ENCODE measurements at places on chromosomes 2 and 18. TPM values are rescaled to one million over a fixed set of nuclear protein-coding genes. Genes with fewer than 3 reads are reported as not detected.

The GALNT13 gene
- total RNA-seq, result not detected

- H3K27me3 ChIP-seq, result peaks cover 22% of the 10 kb centered on the region
- peaks cover 7% of the 10 kb centered on the region for H3K36me3 ChIP-seq
- no peak overlapping the region for H3K27ac ChIP-seq
- peaks cover 16% of the 10 kb centered on the region for H3K4me1 ChIP-seq
- no peak for DNase-seq
- H3K4me3 ChIP-seq, result no peak overlapping the region
These were observed 4.4 kb downstream of the ANKRD29 start for GRCh38 chr18:23658285-23658684.

DNA sequence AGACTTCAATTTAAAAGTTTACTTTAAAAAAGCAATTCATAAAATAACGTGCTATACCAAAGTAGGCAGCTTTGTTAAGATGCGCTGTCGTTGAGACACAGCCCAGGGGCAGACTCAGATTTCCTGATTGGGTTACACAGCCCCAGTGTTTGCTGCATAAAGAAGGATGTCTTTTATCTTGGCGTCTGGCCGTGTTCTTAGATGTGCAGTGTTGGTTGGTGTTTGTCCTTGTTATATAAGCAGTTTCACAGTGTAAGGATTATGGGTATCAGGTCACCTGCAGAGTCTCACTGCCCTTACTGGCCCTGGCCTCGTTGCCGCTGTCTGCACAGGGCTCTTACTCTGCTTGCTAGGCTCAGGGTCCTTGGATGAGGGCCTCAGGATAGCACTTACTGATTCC lies 108.5 kb downstream of the WDSUB1 start:
- H3K27ac ChIP-seq, result no peak overlapping the region
- DNase-seq, result no peak
- H3K4me3 ChIP-seq, result no peak overlapping the region
- no peaks in the 10 kb centered on the region for H3K27me3 ChIP-seq
- no peaks in the 10 kb centered on the region for H3K4me1 ChIP-seq

DNA sequence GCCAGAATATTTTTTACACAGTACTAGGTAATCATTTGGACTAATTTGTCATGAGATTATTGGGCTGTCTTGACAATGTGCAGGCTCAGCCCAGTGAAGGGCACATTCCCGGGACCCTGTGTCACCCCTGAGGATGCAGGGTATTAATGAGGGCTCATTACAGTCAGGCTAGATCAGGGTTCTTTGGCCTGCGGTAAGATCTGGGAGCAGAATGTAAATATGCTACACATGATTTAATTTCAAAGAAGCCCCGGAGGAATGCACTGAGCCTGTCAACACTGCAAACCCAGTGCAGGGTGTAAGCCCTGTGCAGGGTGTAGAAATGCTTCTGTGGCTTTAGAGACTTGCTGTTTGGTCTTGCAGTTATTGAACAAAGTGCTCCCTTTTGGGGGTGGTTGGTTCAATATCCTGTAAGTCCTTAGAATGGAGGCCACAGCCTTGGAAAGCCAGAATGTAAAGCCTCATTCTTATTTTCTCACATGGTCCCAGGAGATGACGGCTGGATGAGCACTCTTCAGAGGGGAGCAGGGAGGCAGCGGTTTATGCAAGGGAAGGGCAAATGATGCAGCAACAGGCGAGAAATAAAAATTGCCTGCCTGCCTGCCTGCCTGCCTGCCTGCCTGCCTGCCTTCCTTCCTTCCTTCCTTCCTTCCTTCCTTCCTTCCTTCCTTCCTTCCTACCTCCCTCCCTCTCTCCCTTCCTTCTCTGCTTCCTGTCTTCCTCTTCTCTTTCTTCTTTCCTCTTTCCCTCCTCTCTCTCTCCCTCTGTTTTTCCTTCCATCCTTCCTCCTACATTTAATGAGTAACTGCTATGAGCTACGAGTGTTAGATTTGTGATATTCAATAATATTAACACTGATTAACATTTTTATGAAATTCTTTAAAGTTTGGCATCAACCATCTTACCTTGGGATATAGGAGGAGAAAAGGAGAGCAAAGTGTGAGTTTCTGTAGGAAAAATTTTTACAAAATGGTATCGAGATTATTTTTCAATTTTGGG lies 148.8 kb downstream of the VAPA start:
- H3K4me3 ChIP-seq, result no peak overlapping the region
- peaks cover 41% of the 10 kb centered on the region for H3K27me3 ChIP-seq
- H3K4me1 ChIP-seq, result peaks cover 5% of the 10 kb centered on the region
- no peak for DNase-seq

GRCh38 chr2:110105608-110106467 lies 9.8 kb downstream of the MALL start:
- H3K27ac ChIP-seq, result peak overlapping the region; percentile 98
- peaks cover 95% of the 10 kb centered on the region for H3K4me1 ChIP-seq
- H3K27me3 ChIP-seq, result no peaks in the 10 kb centered on the region
- H3K36me3 ChIP-seq, result peaks cover 33% of the 10 kb centered on the region

DNA sequence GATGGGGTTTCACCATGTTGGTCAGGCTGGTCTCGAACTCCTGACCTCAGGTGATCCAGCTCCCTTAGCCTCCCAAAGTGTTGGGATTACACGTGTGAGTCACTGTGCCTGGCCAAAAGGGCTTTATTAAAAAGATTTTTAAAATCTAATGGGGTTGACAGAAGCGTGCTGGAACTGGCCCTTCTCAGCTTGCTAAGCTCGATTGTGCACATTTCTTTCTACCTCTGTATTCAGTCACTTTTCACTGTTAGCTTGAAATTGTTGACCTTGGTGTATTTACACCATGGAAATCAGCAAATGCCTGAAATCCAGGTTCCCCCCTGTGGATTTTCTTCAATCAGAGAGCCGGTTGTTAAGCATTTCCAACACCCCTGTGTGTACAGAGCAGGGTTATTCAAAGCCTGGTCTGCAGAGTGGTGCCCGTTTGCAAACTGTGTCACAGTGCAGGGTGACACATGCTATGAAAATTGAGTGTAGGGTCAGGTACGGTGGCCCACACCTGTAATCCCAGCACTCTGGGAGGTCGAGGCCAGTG lies 140.2 kb downstream of the TGIF1 start:
- no peak for DNase-seq
- H3K4me1 ChIP-seq, result peaks cover 47% of the 10 kb centered on the region
- peaks cover 28% of the 10 kb centered on the region for H3K36me3 ChIP-seq
- H3K27ac ChIP-seq, result no peak overlapping the region
- H3K27me3 ChIP-seq, result no peaks in the 10 kb centered on the region

The RAD51AP2 gene
- total RNA-seq, result not detected

DNA sequence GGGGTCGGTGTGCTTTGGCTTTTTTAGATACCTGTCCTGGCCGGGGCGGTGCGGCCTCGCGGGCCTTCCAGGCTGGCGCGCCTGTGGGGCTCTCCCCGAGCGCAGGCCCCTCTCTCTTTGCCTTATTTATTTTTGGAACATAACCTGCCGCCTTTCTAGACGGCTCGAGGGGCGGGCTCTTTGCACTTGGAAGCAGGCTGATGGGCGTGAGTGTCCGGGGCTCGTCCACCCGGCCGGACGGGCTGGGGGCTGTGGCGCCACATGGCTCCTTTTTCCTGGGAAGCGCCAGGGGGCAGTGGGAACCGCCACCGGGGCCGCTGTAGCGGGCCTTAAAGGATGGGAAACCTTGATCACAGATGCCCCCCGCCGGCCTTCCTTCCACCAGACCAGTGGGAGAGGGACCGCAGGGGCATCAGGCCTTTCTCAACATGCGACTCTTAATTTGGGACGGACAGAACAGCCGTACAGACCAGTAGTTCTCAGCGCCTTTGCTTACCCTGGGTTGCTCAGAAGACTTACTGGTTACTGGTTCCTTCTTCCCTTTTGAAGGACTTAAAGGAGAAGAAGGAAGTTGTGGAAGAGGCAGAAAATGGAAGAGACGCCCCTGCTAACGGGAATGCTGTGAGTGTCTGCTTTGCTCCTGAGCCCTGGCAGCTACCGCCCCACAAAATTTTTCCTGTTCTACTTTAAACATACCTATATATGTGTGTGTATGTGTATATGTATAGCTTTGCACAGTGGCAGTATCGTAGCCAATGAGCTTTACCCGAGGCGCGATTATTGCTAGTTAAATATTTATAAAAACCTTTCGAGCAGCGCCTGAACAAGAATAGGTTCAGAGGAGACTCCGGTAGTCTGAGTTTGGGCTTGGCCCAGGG lies 2.7 kb downstream of the PTMA start:
- no peaks in the 10 kb centered on the region for H3K27me3 ChIP-seq
- peak overlapping the region; percentile 24 for H3K27ac ChIP-seq
- peaks cover 40% of the 10 kb centered on the region for H3K4me1 ChIP-seq
- peak overlapping the region; percentile 70 for H3K4me3 ChIP-seq
- peak; percentile 43 for DNase-seq

DNA sequence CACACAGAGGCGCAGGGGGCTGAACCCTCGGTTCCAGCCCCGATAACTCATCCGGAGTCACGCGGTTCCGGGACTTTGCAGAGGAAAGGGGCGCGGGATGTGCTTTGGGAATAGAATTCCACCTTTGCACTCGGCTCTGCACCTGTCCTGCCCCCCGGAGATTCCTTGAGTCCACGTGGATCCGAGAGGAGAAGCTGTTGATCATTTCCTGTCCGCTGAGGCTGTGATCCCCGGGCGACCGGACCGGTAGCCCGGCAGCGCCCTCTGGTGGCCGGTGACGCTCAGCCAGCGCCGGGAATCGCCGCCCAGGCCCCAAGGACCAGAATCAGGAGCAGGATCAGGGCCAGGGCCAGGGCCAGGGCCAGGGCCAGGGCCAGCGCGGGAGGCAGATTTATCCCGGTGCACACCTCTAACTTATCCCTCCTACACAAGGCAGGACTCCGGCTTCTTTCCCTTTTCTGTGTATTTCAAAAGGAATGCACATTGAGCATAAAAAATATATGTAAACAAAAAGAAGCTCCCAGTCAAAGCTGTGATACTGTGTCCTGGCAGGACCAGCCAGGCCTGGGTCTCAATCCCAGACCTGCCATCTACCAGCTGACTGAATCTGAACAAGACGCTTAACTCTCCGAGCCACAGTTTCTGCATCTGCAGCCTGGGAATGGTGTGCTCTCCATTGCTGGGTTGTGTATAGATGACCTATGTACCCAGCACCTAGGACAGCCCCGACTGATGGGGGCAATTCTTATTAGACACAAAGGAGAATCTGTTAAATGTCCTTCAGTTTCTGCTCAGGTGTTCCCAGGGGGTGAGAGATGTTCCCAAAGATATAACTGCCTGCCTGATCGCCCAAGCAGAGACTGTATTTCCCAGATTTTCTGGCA lies 8.5 kb upstream of the SPATA3 start:
- DNase-seq, result peak; percentile 90
- H3K4me3 ChIP-seq, result peak overlapping the region; percentile 66
- H3K27me3 ChIP-seq, result peaks cover 59% of the 10 kb centered on the region
- H3K4me1 ChIP-seq, result no peaks in the 10 kb centered on the region
- no peak overlapping the region for H3K27ac ChIP-seq

Measured in Calu3 (cell line).